ENCODE measurements at places on chromosomes 11 and 22. TPM values are rescaled to one million over a fixed set of nuclear protein-coding genes. Genes with fewer than 3 reads are reported as not detected.

GRCh38 chr22:33512908-33513307, 407.4 kb downstream of the LARGE1 start:
- DNase-seq = peak; percentile 1
- H3K4me1 ChIP-seq = no peaks in the 10 kb centered on the region
- H3K4me3 ChIP-seq = no peak overlapping the region
- no peaks in the 10 kb centered on the region for H3K36me3 ChIP-seq
- no peaks in the 10 kb centered on the region for H3K27me3 ChIP-seq

DNA sequence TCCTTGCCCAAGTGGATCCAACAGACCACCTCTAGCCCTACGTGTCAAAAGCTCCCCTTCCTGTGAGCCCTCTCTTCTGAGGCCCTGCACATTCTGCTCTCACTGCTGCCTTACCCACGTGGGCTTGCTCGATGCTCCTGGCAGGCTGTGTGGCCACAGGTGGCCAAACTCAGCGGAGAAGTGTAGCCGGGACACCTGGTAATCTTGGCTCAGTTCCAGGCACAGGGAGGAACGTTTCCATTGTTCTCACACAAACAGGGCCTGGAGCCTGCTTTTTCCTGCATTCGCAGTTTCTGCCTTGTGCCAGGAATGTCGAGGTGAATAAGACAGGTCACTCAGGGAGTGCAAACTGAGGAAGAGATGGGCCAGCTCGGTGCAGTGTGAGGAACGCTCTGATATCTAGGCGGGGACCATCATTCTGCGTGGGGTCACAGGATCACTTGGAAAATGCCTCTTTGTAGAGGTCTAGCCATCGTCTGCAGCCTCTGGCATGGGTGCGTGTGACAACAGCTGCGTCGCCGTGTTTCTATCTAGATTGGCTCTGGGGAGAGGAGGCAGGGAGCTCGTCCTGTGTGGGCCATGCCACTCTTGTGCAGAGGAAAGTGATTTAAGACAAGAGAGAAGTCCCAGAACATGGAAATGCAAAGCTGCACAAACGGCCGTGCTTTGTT, 127.6 kb upstream of the PARVA start:
- H3K4me1 ChIP-seq = peaks cover 6% of the 10 kb centered on the region
- DNase-seq = no peak
- H3K36me3 ChIP-seq = peaks cover 26% of the 10 kb centered on the region
- no peak overlapping the region for H3K4me3 ChIP-seq
- H3K27ac ChIP-seq = no peak overlapping the region
- H3K27me3 ChIP-seq = no peaks in the 10 kb centered on the region

The MS4A4A gene
- not detected for total RNA-seq

The TTC36 gene
- total RNA-seq = 1.0 TPM

DNA sequence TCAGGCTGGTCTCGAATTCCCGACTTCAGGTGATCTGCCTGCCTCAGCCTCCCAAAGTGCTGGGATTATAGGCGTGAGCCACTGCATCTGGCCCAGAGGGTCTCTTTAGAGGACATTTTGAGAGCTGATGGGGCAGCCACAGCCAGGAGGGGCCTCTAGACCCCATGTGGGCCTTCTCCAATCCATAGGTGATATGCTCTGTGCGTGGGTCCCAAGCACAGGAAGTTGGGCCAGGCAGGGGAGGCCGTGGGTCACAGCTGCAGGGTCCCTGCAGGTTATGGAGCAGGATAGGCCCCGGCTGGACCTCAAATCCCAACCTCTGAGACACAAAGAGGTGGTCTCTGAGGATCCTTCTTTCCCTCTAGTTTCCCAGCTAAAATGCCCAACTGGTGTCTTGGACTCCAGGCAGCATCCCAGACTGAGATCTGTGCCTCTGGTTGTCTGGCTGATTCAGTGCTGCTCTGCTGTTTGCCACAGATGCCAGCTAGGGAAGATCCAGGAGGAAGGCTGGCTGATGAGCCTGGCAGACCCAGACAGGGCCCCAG, 1.5 kb downstream of the LRRC75B start:
- no peak overlapping the region for H3K4me3 ChIP-seq
- H3K27ac ChIP-seq = no peak overlapping the region
- no peaks in the 10 kb centered on the region for H3K36me3 ChIP-seq
- no peaks in the 10 kb centered on the region for H3K27me3 ChIP-seq
- H3K4me1 ChIP-seq = peaks cover 3% of the 10 kb centered on the region

DNA sequence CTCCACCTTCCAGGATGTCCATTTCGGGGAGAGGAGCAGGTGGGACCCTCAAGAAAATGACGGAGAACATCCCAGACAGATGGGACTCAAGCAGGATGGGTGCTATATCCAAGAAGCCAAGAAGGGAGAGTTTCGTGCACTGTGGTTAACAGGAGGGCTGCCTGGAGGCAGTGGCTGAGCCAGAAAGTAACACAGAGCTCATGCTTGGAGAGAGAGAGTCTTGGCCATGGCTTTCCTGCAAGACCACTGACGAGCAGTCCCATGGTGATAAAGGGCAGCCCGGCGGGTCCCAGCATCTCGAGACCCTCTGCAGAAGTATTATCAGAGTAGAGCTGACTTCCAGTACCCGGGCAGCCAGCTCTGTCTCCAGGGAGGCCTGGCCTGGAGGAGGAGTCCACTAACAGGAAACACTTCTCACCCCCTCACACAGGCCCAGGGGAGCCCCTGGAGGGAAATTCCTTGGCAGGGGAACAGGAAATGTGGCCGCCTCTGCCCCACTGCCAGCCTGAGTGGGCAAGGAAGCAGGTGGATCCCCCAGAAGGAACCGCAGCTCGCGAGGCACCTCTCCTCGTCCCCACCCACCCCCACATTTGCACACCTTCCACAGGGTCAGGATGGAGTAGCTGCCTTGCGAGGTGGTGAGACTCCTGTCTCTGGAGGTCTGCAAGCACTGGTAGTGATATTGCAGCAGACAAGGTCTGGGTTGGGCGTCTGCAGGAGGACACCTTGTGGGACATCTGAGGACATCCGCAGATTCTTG, 32.2 kb downstream of the CYTH4 start:
- no peak overlapping the region for H3K27ac ChIP-seq
- no peaks in the 10 kb centered on the region for H3K36me3 ChIP-seq
- H3K27me3 ChIP-seq = no peaks in the 10 kb centered on the region
- DNase-seq = no peak
- H3K4me3 ChIP-seq = no peak overlapping the region

DNA sequence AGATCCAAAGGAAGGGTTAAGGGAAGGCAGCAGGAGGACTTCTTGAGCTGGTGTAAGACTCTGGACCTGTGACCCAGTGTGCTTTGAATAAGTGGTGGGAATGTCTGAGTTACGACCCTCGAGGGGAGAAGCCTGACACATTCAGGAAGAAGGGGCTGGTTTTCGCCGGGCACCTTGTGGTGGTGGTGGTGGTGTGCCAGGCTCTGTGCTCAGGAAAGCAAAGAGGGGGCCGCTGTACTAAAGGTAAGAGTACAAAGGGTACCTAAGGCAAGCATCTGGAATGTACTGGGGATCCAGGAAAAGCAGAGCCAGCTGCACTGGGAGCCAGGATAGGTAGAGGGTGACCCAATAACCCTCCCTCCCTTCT, 6.3 kb downstream of the KLHL35 start:
- no peak for DNase-seq
- no peaks in the 10 kb centered on the region for H3K36me3 ChIP-seq
- H3K27ac ChIP-seq = no peak overlapping the region
- H3K4me3 ChIP-seq = no peak overlapping the region
- H3K4me1 ChIP-seq = no peaks in the 10 kb centered on the region

DNA sequence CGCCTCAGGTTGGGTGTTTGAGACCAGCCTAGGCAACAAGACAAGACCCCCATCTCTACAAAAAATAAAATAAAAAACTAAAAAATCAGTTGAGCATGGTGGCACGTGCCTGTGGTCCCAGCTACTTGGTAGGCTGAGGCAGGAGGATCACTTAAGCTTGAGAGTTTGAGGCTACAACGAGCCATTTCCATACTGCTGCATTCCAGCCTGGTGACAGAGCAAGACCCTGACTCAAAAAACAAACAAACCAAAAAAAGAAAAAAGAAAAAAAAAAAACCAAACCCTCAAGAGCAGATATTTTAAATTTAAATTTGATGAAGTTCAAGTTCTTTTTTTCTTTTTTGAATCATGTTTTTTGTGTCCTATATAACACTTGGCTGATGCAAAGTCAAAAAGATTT, 7.2 kb upstream of the CCDC83 start:
- no peak overlapping the region for H3K27ac ChIP-seq
- no peaks in the 10 kb centered on the region for H3K27me3 ChIP-seq
- peaks cover 6% of the 10 kb centered on the region for H3K4me1 ChIP-seq
- H3K4me3 ChIP-seq = no peak overlapping the region
- DNase-seq = no peak

The MIF gene
- total RNA-seq = 168 TPM

DNA sequence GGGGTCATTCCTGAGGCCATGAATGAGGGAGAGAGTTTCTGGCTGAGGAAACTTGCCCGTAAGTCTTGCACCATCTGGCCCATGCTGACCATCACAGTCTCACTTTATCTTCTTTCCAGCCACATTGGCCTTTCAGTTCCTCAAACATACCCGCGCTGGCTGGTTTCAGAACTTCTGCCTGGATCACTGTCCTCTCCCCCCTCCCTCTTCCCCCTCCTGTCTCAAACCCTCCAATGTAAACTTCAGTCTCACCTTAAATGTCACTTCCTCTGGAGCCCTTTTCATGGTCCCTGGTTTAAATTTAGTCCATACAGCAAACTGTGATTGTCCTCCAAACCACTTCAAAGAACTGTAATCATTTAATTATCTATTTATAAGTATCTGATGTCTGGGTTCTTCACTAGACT, 3.7 kb upstream of the TMEM109 start:
- no peak overlapping the region for H3K4me3 ChIP-seq
- no peak for DNase-seq
- H3K4me1 ChIP-seq = no peaks in the 10 kb centered on the region
- H3K27ac ChIP-seq = no peak overlapping the region

- H3K4me1 ChIP-seq = peaks cover 18% of the 10 kb centered on the region
- H3K36me3 ChIP-seq = no peaks in the 10 kb centered on the region
- H3K4me3 ChIP-seq = no peak overlapping the region
These were observed 14.9 kb downstream of the RAC2 start for GRCh38 chr22:37229012-37229804.

- H3K36me3 ChIP-seq = no peaks in the 10 kb centered on the region
- no peak for DNase-seq
- H3K27ac ChIP-seq = no peak overlapping the region
- H3K4me3 ChIP-seq = no peak overlapping the region
These were observed 17.5 kb downstream of the PLEKHB1 start for GRCh38 chr11:73663604-73664495.

- no peak overlapping the region for H3K27ac ChIP-seq
- no peak for DNase-seq
- no peaks in the 10 kb centered on the region for H3K27me3 ChIP-seq
- H3K4me3 ChIP-seq = no peak overlapping the region
- no peaks in the 10 kb centered on the region for H3K4me1 ChIP-seq
These were observed 14.2 kb upstream of the MOB2 start for GRCh38 chr11:1500466-1501420.

GRCh38 chr11:72778535-72779494, 15.0 kb downstream of the STARD10 start:
- H3K27me3 ChIP-seq = peaks cover 3% of the 10 kb centered on the region
- no peak overlapping the region for H3K4me3 ChIP-seq
- no peak overlapping the region for H3K27ac ChIP-seq
- DNase-seq = no peak

DNA sequence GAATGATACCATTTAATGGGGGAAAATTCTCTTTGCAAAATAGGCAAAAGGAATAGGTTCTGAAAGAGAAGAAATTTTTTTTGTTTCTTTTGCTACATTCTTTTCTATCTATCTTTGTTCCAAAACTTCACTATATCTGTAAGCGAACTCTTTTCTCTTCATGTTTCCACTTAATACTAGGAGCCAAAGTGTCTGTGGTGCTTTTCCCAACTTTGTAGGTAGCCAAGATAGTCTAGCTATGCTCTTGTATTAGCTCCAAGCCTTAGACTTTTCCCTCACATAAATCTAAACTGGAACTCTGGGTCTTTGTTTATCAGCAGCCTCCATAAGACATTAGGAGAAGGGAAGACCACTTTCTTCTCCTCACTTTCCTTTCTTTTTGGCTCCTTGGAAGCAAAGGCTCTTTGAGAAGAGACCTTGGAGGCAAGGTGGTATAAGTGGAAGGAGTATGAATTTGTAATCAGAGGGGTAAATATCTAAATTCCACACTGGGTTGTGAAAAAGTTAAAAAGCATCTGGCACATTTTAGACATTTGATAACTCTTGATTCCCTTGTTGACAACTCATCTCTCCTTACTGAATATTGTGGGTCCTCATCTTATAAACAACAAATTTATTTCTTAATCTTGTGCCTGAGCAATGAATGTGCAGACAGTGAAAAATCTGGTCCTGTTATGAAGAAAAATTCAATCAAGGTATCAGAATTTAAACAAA, 130.0 kb downstream of the EHF start:
- H3K4me1 ChIP-seq = peaks cover 2% of the 10 kb centered on the region
- H3K27ac ChIP-seq = no peak overlapping the region
- no peaks in the 10 kb centered on the region for H3K36me3 ChIP-seq
- peaks cover 2% of the 10 kb centered on the region for H3K27me3 ChIP-seq
- no peak overlapping the region for H3K4me3 ChIP-seq

The ANKK1 gene
- total RNA-seq = under 0.01 TPM

DNA sequence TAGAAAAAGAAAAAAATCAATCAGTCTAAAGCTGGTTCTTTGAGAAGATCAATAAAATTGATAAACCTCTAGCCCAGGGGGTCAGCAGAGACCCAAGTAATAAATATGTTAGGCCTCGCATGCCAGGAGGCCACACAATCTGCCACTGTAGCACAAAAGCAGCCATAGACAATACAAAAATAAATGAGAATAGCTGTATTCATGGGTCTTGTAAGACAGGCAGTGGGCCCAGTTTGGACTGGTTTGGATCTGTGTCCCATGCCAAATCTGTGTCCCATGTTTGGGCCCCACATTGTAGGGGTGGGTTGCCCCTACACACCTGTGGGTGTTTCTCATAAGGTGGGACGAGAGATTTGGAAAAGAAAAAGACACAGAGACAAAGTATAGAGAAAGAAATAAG, 6.6 kb upstream of the PLAAT4 start:
- H3K36me3 ChIP-seq = no peaks in the 10 kb centered on the region
- H3K4me3 ChIP-seq = no peak overlapping the region

DNA sequence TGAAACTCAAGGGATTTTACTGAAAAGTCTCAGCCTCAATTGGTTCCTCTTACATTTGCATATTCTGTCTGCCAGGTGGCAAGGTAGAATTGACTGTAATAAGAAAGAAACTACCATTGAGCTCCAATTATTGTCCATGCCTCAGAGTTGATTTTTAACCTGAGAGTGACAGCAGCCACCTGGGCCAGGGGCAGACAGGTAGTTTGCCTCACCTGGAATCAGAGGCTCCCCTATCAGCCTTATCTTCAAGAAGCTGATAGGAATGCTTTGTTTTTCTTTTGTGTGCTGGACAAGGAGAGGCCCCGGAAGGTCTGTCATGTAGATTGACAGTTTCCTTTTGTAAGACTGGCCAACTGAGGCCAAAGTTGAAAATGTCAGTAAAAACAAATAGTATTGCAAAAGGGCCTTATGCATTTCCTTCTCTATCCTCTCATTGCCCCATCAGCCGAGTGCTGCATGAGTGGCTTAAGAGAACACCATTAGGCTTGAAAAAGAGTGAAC, 34.1 kb downstream of the CD44 start:
- peak; percentile 87 for DNase-seq
- H3K27ac ChIP-seq = peak overlapping the region; percentile 11
- no peak overlapping the region for H3K4me3 ChIP-seq
- H3K36me3 ChIP-seq = peaks cover 17% of the 10 kb centered on the region

GRCh38 chr11:111177037-111177871, 68.3 kb upstream of the POU2AF2 start:
- H3K4me3 ChIP-seq = no peak overlapping the region
- no peak for DNase-seq
- no peaks in the 10 kb centered on the region for H3K36me3 ChIP-seq
- no peak overlapping the region for H3K27ac ChIP-seq
- no peaks in the 10 kb centered on the region for H3K27me3 ChIP-seq

The OR52I2 gene
- total RNA-seq = not detected

The MUC15 gene
- total RNA-seq = not detected
